Gastroesophageal sphincter (tissue), 4 donors: ENCODE measurements at places on chromosomes 6 and 20.

GRCh38 chr6:124798942-124799496, 163.2 kb upstream of the RNF217 start:
- no peaks in the 10 kb centered on the region for H3K27me3 ChIP-seq
- no peak overlapping the region for H3K27ac ChIP-seq
- no peaks in the 10 kb centered on the region for H3K4me1 ChIP-seq
- H3K4me3 ChIP-seq: no peak overlapping the region
- no peaks in the 10 kb centered on the region for H3K36me3 ChIP-seq

DNA sequence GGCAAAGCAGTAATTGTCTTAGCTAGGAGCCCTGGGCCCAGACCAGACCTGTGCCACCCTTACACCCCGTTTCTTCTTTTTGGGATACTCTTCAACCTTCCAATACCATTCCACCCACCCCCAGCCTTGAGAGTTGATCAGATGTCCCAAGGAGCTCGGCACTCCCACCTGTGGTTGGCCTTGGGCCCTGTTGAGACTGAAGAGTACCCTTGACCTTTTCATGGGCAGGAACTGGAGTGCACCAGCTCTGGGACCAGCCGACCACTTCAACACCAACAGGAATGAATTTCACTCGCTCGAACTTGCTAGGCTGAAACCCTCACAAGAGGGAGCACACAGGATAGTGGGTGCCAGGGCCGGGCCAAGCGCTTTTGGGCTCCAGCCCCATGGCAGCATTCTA, 273.6 kb downstream of the PHACTR1 start:
- no peak overlapping the region for H3K4me3 ChIP-seq
- H3K27ac ChIP-seq: no peak overlapping the region
- H3K27me3 ChIP-seq: no peaks in the 10 kb centered on the region

DNA sequence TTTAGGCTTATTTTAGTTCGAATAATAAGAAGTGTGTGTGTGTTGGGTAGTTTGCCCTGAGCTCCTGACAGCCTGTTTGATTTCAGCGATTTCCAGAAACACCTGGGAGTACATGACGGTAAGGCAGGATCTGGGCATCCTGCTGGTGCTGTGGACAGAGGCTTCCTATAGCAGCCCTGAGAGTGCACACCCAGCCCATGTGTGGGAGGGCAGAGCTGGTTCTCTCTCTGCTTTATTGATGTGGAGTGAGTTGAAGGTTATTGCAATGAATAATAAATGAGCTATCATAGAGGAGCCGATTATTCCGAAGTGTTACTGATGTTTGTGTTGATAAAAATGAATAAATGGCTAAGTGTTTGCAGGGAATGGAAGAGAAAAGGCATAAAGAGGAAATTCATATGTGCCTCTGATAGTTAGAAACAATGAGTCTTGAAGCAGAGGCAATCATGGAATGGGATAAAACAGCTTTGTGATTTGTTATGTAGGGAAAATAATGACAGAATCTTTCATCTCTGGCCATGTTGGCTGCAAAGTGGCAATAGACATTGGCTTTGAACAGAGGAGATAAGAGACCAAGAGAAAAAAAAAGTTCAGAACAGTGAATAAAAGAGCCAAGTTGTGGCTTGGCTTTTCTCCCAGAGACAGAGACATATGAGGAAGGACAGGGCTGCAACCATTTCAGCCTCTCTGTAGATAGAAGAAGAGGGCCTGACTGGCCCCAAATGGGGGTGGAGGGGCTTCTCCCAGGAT, 166.2 kb upstream of the CHD6 start:
- no peaks in the 10 kb centered on the region for H3K36me3 ChIP-seq

- H3K27me3 ChIP-seq: no peaks in the 10 kb centered on the region
- H3K27ac ChIP-seq: no peak overlapping the region
- H3K4me1 ChIP-seq: peaks cover 18% of the 10 kb centered on the region
- no peaks in the 10 kb centered on the region for H3K36me3 ChIP-seq
- H3K4me3 ChIP-seq: no peak overlapping the region
Observed at GRCh38 chr6:143107911-143108761, 47.4 kb downstream of the AIG1 start.

DNA sequence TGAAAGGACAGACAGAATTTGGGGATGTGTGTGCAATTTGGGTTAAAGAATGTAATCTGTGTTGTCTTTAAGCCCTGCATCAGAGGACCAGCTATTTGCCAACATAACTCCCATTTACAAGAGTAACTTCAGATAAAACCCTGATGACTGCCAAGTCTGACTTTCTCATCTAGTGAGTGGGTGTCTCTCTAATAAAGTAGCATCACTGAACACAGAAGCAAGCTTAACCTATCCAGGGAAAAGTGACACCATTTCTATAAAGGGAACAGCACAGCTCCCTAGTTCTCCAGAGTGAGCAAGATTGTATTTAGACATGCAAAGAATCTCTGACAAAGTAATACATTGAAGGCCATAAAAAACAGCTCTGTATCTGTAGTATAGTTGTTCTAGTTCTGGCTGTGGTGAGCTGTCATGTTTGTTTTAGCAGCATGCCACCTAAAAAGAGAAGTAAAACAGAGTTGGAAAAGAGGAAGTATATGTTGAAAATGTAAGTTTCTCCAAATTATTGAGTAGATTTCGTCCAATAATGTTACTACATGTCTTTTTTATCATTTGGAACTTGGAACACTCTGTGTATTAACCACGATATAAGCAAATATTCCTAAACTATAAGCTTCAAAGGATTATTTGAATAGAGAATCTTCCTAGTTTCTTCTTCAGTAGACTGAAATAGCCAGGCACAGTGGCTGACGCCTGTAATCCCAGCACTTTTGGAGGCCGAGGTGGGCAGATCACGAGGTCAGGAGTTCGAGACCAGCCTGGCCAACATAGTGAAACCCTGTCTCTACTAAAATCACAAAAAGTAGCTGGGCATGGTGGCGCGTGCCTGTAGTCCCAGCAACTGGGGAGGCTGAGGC, 8.8 kb upstream of the PIM1 start:
- no peaks in the 10 kb centered on the region for H3K27me3 ChIP-seq
- no peak overlapping the region for H3K4me3 ChIP-seq
- H3K4me1 ChIP-seq: no peaks in the 10 kb centered on the region
- no peak for ATAC-seq
- H3K36me3 ChIP-seq: no peaks in the 10 kb centered on the region
- H3K27ac ChIP-seq: peak overlapping the region; percentile 49

DNA sequence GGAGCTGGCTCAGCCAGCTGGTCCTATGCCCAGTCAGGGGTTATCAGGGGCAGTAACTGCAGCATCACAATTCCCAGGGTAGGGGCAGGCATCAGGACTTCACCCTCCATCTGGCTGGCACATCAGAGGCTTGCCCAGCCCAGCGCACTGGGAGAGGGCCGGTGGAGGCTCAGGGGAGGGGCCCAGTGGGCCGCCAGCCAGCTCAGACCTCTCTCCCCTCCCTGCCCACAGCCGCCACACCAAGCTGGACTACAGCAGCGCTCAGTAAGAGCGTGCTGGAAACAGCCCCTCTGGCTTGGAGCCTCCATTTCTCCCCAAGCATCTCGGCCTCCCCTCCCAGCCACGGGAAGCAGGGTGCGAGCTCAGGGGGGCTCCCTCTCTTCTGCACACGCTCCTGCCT, 22.0 kb downstream of the ADA start:
- no peak overlapping the region for H3K4me3 ChIP-seq
- H3K4me1 ChIP-seq: no peaks in the 10 kb centered on the region
- no peak for ATAC-seq
- no peaks in the 10 kb centered on the region for H3K36me3 ChIP-seq
- no peak overlapping the region for H3K27ac ChIP-seq

- no peaks in the 10 kb centered on the region for H3K4me1 ChIP-seq
- no peak overlapping the region for H3K4me3 ChIP-seq
- no peaks in the 10 kb centered on the region for H3K27me3 ChIP-seq
- H3K36me3 ChIP-seq: no peaks in the 10 kb centered on the region
Observed at GRCh38 chr6:137832110-137832509, 34.9 kb upstream of the TNFAIP3 start.

GRCh38 chr6:71404145-71404966, 115.7 kb downstream of the OGFRL1 start:
- H3K4me1 ChIP-seq: peaks cover 4% of the 10 kb centered on the region
- H3K27me3 ChIP-seq: no peaks in the 10 kb centered on the region
- H3K4me3 ChIP-seq: no peak overlapping the region
- H3K36me3 ChIP-seq: no peaks in the 10 kb centered on the region
- H3K27ac ChIP-seq: peak overlapping the region; percentile 48
- ATAC-seq: peak; percentile 42

GRCh38 chr6:7249391-7249790, 63.6 kb downstream of the SSR1 start:
- H3K27me3 ChIP-seq: no peaks in the 10 kb centered on the region
- no peak for ATAC-seq
- no peaks in the 10 kb centered on the region for H3K4me1 ChIP-seq
- peaks cover 80% of the 10 kb centered on the region for H3K36me3 ChIP-seq
- H3K4me3 ChIP-seq: no peak overlapping the region

DNA sequence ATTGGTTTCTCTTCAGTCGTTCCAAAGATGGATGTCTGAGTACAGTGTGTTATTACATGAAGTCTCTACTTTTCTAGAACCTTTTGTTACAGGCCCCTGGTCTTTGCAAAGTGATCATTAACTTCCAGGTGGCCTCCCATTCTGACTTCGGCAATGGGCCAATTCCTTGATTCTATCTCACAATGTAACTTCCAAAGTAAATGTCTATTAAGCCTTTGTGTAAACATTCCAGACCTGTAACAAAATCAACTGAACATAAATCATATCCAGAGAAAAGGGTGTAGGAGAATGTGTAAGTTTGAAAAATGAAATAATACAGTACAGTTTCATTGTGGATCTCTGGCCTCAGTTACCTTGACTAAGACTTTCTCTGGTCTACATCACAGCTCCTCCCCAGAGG, 187.8 kb upstream of the JAG1 start:
- peaks cover 11% of the 10 kb centered on the region for H3K4me1 ChIP-seq
- no peak overlapping the region for H3K27ac ChIP-seq
- H3K27me3 ChIP-seq: no peaks in the 10 kb centered on the region
- no peak for ATAC-seq

DNA sequence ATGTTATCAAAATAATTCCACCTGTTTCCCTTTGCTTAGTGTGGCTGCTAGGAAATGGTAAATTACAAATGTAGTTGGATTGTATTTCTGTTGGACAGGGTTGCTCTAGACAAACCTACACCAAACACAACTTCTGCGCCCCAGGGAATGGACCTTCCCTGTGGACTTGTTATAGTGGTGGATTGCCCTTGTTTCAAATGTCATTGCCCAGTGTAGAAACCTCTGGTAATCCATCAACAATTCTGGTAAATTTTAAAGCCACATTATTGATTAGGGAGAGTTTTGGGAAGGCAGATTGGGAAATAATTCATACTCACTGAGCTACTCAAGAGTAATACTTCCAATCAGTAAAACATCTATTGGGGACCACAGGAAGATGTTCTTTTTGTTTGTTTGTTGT, 239.8 kb downstream of the ARID1B start:
- H3K27me3 ChIP-seq: no peaks in the 10 kb centered on the region
- H3K27ac ChIP-seq: no peak overlapping the region
- no peaks in the 10 kb centered on the region for H3K36me3 ChIP-seq
- peaks cover 4% of the 10 kb centered on the region for H3K4me1 ChIP-seq
- H3K4me3 ChIP-seq: no peak overlapping the region
- ATAC-seq: no peak

- no peaks in the 10 kb centered on the region for H3K4me1 ChIP-seq
- H3K4me3 ChIP-seq: no peak overlapping the region
- ATAC-seq: no peak
- H3K27ac ChIP-seq: no peak overlapping the region
Observed at GRCh38 chr6:166853371-166854325, 102.7 kb downstream of the RNASET2 start.

- H3K36me3 ChIP-seq: no peaks in the 10 kb centered on the region
- no peak overlapping the region for H3K27ac ChIP-seq
- no peak for ATAC-seq
Observed at GRCh38 chr6:160128879-160129516, 7.4 kb downstream of the SLC22A1 start.

GRCh38 chr6:17278289-17279063, 2.7 kb upstream of the RBM24 start:
- H3K4me1 ChIP-seq: peaks cover 55% of the 10 kb centered on the region
- peak; percentile 24 for ATAC-seq
- no peak overlapping the region for H3K4me3 ChIP-seq
- H3K27me3 ChIP-seq: no peaks in the 10 kb centered on the region

DNA sequence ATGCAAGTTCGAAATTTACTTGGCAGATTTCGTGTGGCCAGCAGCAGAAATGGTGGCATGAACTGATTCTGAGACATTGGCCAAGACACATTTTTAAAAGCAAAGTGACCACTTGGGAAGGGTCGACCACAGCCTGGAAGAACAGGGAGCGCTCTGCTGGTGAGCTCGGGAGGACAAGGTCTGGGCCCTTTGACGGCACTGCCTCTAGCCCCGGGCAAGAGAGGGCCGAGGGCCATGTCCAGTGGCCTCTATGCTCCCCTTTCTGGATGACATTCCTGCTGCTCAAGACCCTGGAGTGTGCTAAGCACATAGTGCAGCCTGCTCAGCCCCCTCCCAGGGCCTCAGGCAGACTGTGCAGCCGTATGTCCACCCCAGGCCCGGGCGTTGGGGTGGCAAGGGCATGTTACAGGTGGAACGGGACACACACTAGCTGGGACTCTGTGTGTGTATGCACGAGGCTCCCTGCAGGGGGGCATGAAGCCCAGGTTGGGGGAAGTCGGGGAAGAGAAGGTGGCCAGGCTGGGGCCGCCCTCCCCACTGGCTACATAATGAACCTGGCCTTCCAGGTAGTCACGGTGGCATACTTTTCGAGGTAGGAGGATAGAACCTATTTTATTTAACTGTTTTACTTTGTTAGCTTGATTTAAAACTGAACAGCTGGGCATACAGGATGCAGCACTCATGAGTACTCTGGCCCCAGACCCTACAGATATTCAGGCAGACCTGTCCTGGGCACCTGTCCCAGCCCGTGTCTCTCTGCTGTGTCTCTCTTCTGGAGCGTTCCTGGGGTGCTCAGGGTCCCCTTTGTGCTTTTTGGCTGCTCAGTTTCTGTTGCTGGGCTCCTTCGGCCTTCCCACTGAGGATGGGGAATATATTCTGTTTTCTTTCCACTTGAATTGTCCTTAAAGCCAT, 6.4 kb downstream of the SYNJ2 start:
- no peak for ATAC-seq
- H3K36me3 ChIP-seq: no peaks in the 10 kb centered on the region
- H3K27me3 ChIP-seq: no peaks in the 10 kb centered on the region
- H3K4me1 ChIP-seq: peaks cover 78% of the 10 kb centered on the region

DNA sequence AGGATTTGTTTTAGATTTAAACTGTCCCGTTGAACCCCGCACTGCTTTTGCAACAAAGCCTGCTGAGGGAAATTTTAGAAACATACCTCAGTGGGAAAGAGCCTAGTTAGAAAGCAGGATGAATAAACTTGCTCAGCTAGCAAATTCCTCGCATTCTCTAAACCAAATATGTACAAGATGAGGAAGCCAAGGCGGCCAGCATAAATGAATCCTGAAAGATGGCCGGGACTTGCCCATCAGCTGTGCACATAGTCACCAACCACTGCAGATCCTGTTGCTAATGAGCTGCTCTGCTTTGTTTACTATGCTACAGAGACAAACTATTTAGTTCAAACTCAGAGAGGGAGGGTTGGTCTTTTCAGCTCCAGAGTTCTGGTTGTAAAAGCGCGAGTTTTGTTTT, 49.0 kb downstream of the TMEM170B start:
- H3K36me3 ChIP-seq: no peaks in the 10 kb centered on the region
- no peaks in the 10 kb centered on the region for H3K4me1 ChIP-seq
- H3K4me3 ChIP-seq: no peak overlapping the region
- no peak for ATAC-seq

- no peak for ATAC-seq
- no peak overlapping the region for H3K4me3 ChIP-seq
Observed at GRCh38 chr6:39416728-39417127, 94.2 kb upstream of the KCNK16 start.
